Foreskin melanocyte (primary cell): ENCODE measurements at places on chromosomes 5 and 9.

GRCh38 chr5:131536211-131536826 is 98.7 kb downstream of the RAPGEF6 start:
- DNase-seq, result no peak

DNA sequence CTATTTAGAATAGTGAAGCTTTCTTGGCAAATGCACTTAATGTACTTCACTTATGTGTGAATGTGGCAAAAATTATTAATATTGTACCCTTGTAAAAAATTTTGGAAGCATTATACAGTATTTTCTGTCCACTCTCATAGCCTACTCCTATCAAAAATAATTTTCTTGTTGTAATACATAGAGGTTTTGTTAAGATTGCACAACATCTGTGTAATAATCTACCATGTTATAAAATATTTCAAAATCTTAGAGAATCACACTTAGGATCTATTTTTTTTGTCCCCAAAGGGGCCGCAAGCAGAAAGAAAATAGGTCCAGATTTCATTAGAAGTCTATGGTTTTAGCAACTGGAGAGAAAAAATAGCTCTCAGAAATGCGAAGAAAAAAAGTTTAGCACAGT is 945.9 kb downstream of the CDH18 start:
- DNase-seq, result no peak

DNA sequence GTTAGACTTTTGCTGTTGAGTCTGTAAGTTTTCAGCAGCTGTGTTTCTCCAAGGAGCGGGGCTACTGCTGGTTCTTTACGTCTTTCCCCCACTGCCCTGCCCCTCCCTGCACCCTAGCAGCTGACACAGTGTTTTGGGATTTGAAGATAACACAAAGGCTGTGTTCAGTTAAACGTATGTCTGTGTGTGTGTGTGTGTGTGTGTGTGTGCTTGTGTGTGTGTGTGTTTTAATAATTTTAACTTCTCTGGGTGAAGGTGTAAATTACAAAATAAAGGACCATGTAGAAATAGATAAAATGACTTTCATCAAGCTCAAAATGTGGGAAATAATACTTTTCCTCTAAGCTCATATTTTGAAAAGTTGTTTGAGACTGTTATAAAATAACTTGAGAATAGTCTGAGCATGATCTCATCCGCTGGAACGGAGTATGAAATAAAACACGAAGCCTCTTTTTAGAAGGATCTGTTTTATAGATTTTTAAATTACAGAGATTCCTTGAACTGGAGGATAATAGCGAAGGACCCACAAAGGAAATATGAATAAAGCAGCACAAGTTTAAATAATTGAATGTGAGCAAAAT is 10.9 kb downstream of the ABL1 start:
- peak; percentile 83 for DNase-seq

DNA sequence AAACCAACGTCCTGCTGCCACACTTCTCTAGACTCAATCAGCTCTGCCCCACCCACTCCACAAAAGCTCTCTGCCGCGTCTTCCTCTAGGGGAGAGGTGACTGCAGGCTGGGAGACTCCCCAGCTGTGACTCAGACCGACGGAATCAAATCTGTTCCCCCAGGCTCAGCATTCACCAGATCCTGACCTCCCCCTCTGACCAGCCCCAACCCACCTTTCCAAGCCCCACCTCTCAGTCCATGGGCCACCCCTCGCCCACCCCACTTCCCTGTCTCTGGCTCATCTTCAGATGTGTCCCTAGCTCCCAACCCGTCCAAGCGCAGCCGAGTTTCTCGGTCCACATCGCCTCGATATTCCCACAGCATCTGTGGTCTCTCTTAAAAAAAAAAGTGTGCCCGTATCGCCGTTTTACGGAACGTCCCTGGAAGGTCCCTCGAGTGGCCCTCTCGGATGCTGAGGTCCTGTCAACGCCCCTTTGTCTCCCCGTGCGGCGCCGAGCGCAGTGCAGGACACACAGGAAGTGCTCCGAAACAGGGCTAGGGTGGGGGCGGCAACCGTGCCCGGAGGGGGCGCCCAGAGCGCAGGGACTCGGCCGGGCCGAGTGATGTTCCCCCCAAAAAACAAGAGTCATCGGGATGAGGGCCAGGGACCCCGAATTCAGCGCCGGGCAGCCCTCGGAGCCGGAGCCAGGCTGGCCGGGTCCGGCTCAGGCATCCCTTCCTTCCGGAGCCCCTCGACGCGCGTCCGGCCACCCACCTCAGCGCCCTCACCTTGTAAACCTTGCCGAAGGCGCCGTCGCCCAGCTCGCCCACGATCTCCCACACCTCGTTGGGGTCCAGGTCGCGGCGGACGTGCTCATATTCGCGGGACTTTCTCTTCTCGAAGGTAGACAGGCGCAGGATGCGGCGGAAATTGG is 649 bp downstream of the STK10 start:
- DNase-seq, result peak; percentile 44

GRCh38 chr9:122222791-122223190 is 6.0 kb downstream of the LHX6 start:
- no peak for DNase-seq

GRCh38 chr9:87307848-87308247 is 189.8 kb upstream of the DAPK1 start:
- no peak for DNase-seq

DNA sequence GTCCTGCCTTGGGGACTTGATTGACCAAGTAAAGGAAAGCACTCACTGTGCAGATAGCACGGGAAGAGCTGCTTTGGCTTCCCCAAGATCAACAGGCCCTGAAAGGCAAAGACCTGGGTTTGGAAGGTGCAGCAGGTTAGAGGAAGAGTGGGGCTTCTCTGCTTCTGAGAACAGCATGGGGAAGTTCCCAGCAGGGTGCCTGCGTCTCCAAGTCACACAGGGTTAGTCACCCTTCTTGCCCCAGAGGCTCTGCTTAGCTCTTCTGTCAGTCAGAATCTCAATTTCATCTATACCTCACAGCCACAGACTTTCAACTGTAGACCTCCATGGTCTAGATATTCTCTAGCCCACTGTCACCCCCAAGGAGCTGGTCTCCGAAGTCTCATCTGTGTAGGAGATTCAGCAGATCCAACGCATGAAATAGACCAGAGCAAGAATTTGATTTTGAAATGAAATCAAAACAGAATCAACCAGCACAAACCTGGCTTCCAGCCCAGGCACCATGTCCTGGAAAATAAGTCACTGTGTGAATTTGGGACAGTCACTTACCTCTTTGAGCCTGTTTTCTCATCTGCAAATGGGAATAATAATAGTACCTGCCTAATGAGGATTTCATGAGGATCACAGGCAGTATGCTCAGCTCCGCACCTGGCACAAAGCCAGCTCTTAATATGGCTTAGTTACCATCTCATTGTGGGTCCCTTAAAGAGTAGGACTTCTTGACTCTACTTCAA is 64.0 kb downstream of the SFXN1 start:
- DNase-seq, result no peak

DNA sequence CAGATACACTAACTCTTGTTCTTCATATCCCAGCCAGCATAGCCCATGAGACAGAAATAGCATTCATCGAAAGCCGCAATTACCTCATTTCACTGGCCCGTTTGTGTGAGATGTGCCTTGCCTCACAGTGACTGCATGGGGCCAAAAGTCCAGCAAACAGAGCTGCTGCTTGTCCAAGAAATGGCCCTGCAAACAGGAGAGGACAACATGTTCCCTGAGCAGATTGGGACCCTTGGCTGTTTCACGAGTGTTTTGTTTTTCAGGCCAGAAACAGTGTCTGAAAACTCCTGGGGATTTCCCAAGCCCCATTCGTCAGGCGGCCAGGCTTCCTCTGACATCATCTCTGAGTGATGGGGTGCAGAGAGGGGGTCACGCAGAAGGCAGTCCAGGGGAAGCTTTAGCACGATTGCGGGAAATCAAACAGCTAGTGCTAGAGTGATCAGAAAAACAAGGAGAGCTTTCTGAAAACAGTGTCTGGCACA is 503.6 kb upstream of the PAPPA start:
- DNase-seq, result no peak

DNA sequence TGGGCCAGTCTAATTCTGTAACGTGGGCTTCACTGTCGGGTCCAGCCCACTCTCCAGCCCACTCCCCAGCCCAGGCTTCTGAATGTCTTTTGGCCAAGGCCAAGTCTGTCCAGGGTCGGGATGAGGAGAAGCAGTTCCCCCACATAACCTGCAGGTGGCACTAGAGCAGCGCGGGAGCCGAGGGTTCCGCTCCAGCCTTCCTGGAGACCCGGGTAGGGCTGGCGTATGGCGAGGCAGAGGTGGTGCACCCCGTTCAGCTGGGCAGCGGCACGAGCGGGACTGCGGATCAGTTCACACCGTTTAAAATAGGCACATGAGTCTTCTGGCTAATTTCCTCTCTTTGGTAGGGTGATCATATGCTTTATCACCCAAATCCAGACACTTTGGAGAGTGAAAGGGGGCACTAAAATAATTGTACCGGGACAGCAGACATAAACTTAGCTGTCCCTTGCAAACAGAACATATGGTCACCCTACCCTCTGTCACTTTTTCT is 185.9 kb downstream of the MSX2 start:
- DNase-seq, result peak; percentile 27

- DNase-seq, result no peak
Observed at GRCh38 chr5:2205185-2205585, 322.5 kb upstream of the IRX4 start.

DNA sequence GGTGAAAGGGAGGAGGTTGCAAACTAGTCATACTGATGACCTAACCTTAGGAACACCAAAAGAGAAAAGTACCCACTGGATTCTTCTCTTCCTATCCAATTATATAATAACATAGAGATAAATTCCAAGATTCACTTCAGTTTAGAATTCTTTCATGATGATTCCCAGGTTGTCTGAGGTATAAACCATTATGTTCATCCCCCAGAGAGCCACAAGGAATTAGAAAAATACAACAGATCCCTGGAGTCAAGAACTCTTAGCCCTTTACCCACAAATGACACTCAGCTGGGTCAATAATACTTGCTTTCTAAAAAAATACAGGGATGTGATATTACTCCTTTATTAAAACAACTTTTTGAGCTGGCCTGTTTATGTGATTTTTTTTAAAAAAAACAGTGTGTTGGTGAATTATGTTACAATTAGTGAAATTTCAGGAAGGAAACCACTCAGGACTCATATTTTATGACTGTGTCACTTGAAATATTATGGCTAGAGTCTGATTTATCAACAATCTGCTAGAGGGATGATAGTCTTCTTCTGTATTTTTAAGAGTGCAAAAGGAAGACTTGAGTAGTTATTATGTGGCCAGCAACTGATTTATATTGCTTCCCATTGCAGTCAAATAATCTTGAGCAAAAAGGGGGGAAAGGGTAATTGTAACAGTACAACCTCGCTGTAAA is 338.2 kb downstream of the NFIB start:
- no peak for DNase-seq

- no peak for DNase-seq
Observed at GRCh38 chr5:149400304-149400703, 21.2 kb upstream of the IL17B start.

DNA sequence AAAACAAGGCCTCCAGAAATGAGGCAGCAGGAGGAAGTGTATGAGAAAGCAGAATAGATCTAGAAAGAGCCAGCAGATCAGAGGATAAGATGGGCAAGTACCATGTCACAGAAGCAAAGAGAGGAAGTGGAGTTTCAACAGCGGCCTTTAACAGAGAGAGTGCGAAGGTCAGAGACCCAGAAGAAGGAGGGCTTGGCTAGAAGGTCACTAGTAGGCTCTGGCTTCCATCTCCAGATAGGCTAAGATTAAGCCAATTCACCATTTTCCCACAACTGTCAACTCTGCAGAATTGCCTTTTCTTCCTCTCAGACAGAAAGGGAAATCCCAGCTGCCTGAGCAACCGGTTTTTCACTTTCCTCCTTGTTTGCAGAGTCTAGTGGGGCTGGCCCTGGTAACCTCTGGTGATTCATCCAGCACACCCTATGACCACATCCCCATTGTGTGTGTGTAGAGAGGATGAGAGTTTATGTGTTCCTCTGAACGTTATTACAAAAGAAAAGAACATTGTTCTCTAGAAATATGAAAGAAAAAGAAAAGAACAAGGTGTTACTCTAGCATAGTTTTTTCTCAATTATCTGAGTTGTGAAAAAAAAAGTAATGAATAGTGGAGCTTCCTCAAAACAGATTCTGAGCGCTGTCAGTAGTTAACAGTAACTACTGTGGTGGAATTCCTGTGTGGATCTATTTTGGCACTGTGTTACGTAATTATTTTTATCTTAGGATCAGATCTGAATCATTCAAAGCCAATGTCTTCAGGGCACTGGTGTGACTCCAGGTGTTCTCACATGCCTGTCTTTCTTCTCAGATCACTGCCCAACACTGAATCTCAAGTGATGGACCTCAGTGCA is 220.4 kb downstream of the ARRDC3 start:
- peak; percentile 92 for DNase-seq

DNA sequence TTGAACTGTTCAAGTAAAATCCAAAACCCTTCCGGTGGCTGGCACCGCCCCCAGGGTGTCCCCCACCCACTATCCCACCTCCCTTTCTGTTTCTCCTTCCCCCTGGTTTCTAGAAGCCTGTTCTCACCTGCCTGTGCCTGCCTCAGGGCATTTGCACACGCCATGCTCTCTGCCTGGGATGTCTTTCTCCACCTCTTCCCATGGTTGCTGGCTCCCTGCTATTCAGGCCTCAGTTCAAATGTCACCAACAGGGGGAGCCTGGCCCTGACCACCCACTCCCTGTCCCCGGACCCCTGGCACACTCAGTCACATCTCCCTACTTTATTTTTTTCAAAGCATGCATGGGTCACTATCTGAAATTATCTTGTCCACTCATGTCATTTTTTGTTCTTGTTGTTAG is 39.9 kb upstream of the EEIG1 start:
- DNase-seq, result no peak

- DNase-seq, result no peak
Observed at GRCh38 chr5:79488775-79489174, 25.2 kb downstream of the HOMER1 start.

- DNase-seq, result no peak
Observed at GRCh38 chr5:174146556-174146955, 101.0 kb downstream of the NSG2 start.

DNA sequence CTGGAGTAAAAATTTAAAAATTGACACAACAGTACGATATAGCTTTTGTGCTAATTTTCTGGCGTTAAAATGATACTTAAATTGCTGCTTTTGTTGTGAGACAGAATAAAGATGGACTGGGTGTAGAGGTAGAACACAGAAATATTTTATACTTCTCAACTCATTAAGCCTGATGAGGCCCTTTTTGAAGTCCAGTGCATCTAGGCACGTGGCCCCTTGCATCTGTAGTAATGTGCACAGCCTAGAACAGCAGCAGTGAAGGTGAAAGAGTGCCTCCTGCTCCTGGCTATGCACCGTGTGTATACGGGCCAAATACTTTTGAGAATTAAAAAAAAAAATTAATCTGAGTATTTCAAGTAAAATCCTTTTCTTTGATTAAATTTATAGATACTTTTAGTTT is 115.6 kb downstream of the XRCC4 start:
- no peak for DNase-seq

GRCh38 chr5:151198861-151199260 is 25.0 kb downstream of the CCDC69 start:
- no peak for DNase-seq

GRCh38 chr5:181131514-181131913 is 545 bp upstream of the OR2V1 start:
- DNase-seq, result no peak

DNA sequence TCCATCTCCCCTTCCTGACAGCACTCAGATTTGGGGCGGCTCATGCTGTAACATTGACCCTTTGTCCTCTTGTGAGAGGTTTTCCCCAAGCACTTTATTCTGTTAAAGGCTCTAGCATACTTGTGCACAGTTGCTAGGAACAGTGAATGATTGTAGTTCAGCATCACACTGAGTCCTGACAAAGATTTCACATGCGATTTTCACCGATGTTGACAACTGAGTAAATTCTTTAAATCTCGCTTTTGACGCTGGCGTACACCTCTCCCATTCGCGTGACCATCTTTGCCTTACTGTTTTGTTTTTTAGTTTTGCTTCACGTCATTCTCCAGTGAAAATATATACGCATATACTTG is 780 bp downstream of the CDC37L1 start:
- DNase-seq, result no peak

GRCh38 chr5:127702926-127703561 is at the start of gene CCDC192:
Gene CCDC192 (plus strand): TSS chr5:127703391. CDS start chr5:127703446, 55 bp downstream.
- DNase-seq, result no peak
